ENCODE measurements at places on chromosomes 2 and 18. TPM values are rescaled to one million over a fixed set of nuclear protein-coding genes. Genes with fewer than 3 reads are reported as not detected.

DNA sequence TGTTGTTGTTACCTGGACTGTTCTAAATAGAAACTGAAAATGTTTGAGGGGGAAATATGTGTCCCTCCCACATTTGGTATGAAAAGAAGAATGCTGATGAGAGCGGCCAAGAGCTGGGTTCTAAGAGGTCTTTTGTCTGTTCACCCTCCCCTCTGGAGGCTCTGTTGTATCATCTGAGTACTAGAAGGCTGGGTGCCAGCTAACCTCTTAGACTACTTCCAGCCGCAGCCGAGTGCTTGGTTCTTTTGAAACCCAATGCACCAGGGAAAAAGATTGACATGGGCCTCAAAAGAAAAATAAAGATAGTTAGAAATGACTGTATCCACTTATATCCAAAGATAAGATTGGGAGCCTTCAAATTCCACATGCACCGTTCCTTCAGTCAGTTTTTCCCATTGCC lies 255.9 kb downstream of the TXNL1 start:
- no peaks in the 10 kb centered on the region for H3K36me3 ChIP-seq
- no peaks in the 10 kb centered on the region for H3K27me3 ChIP-seq
- DNase-seq: no peak
- H3K27ac ChIP-seq: no peak overlapping the region
- no peak overlapping the region for H3K4me3 ChIP-seq
- H3K4me1 ChIP-seq: no peaks in the 10 kb centered on the region

TEX261 gene
- total RNA-seq: 97.4 TPM

GKN1 gene
- total RNA-seq: not detected

DNA sequence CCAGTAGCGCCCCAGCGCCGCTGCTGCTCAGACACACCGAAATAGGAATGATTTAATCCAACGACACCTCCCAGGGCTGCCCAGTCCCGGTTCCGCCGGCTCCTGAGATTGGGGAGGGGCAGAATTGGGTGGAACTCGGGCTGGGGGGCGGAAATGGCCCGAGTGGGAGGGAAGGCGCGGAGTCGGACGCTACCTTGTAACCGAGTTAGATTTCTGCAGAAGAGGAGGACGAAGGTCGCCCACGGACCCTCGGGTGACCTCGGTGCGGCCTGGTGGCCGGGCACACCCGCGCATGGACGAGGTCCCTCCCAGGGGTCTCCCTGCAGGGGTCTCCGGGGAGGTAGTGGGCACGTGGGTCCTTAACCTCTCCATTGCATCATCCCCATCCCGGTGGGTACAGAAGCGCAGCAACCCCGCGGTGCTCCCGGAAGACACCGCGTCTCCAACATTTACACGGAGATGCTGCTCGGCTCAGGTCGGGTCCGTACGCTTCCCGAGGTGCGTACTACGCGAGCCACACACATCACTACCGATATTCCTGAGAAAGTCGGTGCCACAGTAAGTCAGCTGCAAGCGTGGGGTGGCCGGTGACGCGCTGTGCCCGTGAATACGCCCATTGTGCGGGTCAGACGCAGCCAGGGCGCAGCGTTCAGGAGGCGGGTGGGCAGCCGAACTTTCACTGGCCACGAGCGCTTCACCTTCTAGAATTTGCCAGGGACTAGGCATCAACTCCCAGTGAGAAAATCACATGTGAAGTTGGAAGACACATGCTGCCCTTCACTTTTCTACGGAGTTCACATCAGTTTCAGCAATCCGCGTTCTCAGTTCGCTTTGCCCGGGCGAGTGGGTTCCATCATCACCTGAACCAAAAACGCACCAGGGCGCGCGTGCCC lies 3.0 kb downstream of the ZNF516 start:
- peaks cover 2% of the 10 kb centered on the region for H3K36me3 ChIP-seq
- H3K4me1 ChIP-seq: peaks cover 37% of the 10 kb centered on the region
- peaks cover 72% of the 10 kb centered on the region for H3K27me3 ChIP-seq
- peak overlapping the region; percentile 81 for H3K27ac ChIP-seq
- H3K4me3 ChIP-seq: peak overlapping the region; percentile 96
- no peak for DNase-seq

All from activated T-helper 1 cell treated with anti-CD3 and anti-CD28 coated beads, Interleukin-12 subunit alpha, Interleukin-12 subunit beta, Interleukin-2, Interleukin-4 antibody, amounts not matched to agents 30 ng/mL and 10 ng/mL and 1 ng/mL, durations not matched to agents 14 hours and 24 hours and 36 hours (primary cell).